ENCODE measurements at places on chromosomes 11 and 22. TPM values are rescaled to one million over a fixed set of nuclear protein-coding genes. Genes with fewer than 3 reads are reported as not detected.

The BLID gene
- not detected for total RNA-seq

The OR5A1 gene
- not detected for total RNA-seq

The OR2AT4 gene
- total RNA-seq: not detected

The C11orf87 gene
- total RNA-seq: not detected

The MFRP gene
- total RNA-seq: not detected

The FAM83F gene
- 33.5 TPM for total RNA-seq

The PANX2 gene
- total RNA-seq: 11.2 TPM

The PCSK7 gene
- total RNA-seq: 56.5 TPM

The ASCL2 gene
- total RNA-seq: not detected

The GAL3ST1 gene
- total RNA-seq: 21.4 TPM

The PHETA2 gene
- 3.9 TPM for total RNA-seq

The GGT1 gene
- 19.8 TPM for total RNA-seq

The TTC9C gene
- total RNA-seq: 57.4 TPM

The OR4C46 gene
- not detected for total RNA-seq

The PIWIL4 gene
- total RNA-seq: 0.34 TPM

The PLEKHB1 gene
- 40.4 TPM for total RNA-seq

The LIMK2 gene
- total RNA-seq: 41.4 TPM

The SPDYC gene
- total RNA-seq: not detected

The SIK2 gene
- total RNA-seq: 21.5 TPM

The MYO7A gene
- 1.9 TPM for total RNA-seq

The ART1 gene
- total RNA-seq: not detected

The LMO1 gene
- not detected for total RNA-seq

The TMEM86A gene
- 7.6 TPM for total RNA-seq

The NECTIN1 gene
- total RNA-seq: 29.3 TPM

The GLYAT gene
- not detected for total RNA-seq

The RNF121 gene
- 43.2 TPM for total RNA-seq

The SLC22A8 gene
- total RNA-seq: not detected

The SYT13 gene
- total RNA-seq: 9.3 TPM

The TEX54 gene
- total RNA-seq: not detected

The MMP27 gene
- not detected for total RNA-seq

The TIGD3 gene
- 0.67 TPM for total RNA-seq

The PRR33 gene
- total RNA-seq: not detected

The OR6T1 gene
- total RNA-seq: not detected

The RASGRP2 gene
- 1.9 TPM for total RNA-seq

The PTPN5 gene
- total RNA-seq: 27.6 TPM

The RAG2 gene
- not detected for total RNA-seq

The SYT7 gene
- 2.0 TPM for total RNA-seq

The CST6 gene
- total RNA-seq: 2.1 TPM

The CDC45 gene
- total RNA-seq: 23.5 TPM

The UPK3A gene
- total RNA-seq: not detected
